Aortic smooth muscle cell (primary cell): ENCODE measurements at places on chromosomes 5 and 9. TPM values are rescaled to one million over a fixed set of nuclear protein-coding genes. Genes with fewer than 3 reads are reported as not detected.

The TRIP13 gene
- 14.2 and 26.2 TPM in 2 replicates for total RNA-seq

The SLC36A2 gene
- total RNA-seq, result not detected in 2 replicates

The FAM200C gene
- total RNA-seq, result 3.0 and 3.7 TPM in 2 replicates

The DNM1 gene
- 1.1 and 3.0 TPM in 2 replicates for total RNA-seq

The SMIM33 gene
- not detected in 2 replicates for total RNA-seq

The IL31RA gene
- 0.25 and 0.26 TPM in 2 replicates for total RNA-seq

The ZNF354C gene
- total RNA-seq, result 6.7 and 7.4 TPM in 2 replicates

The TMEFF1 gene
- total RNA-seq, result 0.87 and 1.1 TPM in 2 replicates

The CYLC2 gene
- not detected in 2 replicates for total RNA-seq

The C9orf153 gene
- 0.25 and 0.26 TPM in 2 replicates for total RNA-seq

The TNFSF15 gene
- total RNA-seq, result 0.19 and 1.3 TPM in 2 replicates

The BAAT gene
- not detected in 2 replicates for total RNA-seq

The SAPCD2 gene
- total RNA-seq, result 5.1 and 7.7 TPM in 2 replicates

The OTP gene
- total RNA-seq, result not detected in 2 replicates

The PCDHGA4 gene
- 4.0 and 7.5 TPM in 2 replicates for total RNA-seq

The PCDHA6 gene
- total RNA-seq, result 0.26 and 0.44 TPM in 2 replicates

The NFIB gene
- 58.5 and 82.2 TPM in 2 replicates for total RNA-seq

The SHISAL2B gene
- not detected in 2 replicates for total RNA-seq

The INIP gene
- 17.8 and 18.8 TPM in 2 replicates for total RNA-seq

The CCNJL gene
- total RNA-seq, result 0.40 and 0.68 TPM in 2 replicates

The HK3 gene
- under 0.01 TPM in 1 of 2 replicates, not detected in the other for total RNA-seq

The OR1Q1 gene
- 0.26 TPM in 1 of 2 replicates, not detected in the other for total RNA-seq

The DPYSL3 gene
- total RNA-seq, result 108 and 118 TPM in 2 replicates

The PCDHA9 gene
- under 0.01 and 0.06 TPM in 2 replicates for total RNA-seq
